ENCODE measurements at places on chromosomes 7 and 10.

GRCh38 chr10:124035928-124036558 lies 57.4 kb downstream of the CHST15 start:
- DNase-seq: no peak

- DNase-seq: no peak
Measured at GRCh38 chr7:130881799-130882141, 147.8 kb upstream of the KLF14 start.

DNA sequence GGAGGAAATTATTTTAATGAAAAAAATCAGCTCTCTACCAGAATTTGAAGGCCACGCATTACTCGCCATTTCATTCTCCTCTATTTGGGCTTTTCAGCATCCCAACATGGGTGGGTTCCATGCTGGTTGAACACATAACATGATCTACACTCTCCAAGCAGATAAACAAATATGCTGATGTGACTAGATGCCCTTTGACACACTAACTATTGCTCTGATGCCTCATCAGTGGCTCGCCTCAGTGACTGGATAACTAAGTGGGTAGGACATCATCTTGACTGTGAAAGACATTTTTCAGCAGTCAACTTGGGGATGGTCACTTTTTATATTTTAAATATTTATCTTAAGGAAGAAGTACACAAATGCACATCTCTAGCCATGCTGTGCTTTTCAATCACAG lies 113.9 kb upstream of the LAMB4 start:
- no peak for DNase-seq

DNA sequence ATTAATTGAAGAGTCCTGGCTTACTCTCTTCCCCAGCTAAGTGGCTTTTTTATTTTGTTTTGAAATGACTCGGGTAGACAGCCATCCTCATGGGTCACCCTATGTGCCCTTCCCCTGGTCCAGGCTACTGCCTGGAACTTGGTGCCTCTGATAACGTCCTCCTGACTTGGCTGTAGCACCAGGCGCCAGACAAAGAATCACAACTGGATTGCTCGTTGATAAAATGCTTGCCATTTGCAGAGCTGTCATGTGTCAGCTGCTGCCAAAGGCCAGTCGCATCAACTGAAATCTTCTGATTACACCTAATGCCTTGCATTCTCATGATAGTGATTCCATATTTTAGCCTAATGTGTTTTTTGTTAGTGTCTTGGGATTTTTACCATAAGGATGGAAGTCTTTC lies 27.4 kb upstream of the ABLIM1 start:
- DNase-seq: no peak

DNA sequence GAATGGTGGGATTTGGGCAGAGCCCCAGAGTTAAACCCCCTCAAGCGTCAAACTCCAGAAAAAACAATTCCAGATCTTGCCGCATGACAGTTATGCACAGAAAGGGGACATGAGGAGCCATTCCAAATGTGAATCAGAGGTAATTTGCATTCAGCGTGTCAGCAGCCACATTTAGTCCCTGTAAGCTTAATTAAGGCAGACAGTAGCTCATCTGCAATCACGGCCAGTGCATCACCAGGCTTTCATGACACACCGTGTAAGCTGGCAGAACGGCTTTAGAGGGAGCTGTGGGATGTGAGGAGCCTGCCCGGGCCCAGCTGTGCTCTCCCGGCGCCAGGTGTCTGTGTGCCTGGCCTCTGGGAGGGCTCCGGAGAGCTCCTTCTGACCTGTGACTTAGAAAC lies 18.7 kb upstream of the PRKAG2 start:
- DNase-seq: no peak

DNA sequence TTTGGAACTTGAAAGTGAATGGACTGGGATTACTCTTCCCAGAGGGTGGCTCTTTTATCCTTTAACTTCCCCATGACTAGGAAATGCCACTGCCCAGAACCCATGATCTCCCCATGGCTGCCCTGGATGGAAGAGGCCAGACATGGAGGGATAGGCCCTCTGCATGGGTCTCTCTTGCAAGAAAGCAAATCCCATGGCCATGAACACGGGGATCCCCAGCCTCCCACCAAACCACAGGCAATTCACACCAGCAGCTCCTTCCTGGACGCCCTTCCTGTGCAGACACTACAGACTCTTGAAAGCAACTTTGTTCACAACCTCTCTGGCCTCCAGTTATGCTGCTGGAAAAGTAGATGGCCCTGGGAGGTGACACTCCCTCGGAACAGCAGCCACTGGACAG lies 55.0 kb downstream of the EBF3 start:
- DNase-seq: no peak

DNA sequence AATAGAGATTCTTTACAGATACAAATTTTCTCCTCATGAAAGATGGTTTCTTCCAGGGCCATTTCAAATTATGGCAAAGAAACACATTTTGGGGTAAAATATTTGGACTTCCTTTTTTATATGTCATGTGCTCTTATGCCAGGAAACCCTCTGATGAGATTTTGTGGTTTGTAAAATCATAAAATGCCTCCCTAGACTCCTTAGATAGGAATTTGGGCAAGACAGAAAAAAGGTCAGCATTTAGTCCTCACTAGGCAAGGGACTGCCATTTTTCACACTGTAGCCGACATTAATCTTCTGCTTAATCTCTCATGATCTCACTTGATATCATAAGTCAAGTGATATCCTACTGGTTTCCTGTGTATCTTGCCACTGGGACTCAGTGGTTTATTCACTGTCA lies 286.4 kb downstream of the ARHGAP12 start:
- no peak for DNase-seq

GRCh38 chr10:50550291-50550839 lies 73.4 kb downstream of the SGMS1 start:
- DNase-seq: no peak

DNA sequence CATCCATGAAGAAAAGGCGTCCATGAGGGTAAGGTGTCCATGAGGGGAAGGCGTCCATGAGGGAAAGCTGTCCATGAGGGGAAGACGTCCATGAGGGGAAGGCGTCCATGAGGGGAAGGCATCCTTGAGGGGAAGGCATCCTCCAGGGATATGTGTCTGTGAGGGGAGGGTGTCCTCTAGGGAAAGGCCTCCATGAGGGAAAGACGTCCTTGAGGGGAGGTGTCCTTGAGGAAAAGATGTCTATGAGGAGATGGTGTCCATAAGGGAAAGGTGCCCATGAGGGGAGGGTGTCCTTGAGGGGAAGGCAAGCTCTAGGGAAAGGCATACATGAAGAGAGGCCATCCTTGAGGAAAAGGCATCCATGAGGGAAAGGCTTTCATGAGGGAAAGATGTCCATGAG lies 92.6 kb downstream of the INPP5A start:
- no peak for DNase-seq

GRCh38 chr7:14195079-14195478 lies 205.6 kb upstream of the ETV1 start:
- DNase-seq: no peak

DNA sequence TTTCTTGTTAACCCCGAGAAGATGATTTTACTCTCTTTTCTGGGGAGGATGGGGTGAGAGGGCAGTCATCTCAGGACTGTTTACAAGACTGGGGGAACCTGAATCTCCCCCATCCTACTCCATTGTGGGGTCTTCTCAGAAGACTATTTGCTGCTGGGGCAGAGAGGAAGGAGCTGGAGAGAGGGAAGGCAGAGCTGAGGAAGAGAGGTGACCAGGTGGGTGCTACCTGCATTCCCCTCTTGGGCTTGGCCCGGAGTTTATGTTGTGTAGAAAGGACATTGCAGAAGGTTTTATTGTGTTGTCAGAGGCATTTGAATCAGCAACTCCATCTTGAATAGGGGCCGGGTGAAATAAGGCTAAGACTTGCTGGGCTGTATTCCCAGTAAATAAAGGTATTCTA lies 247.1 kb upstream of the GALNT17 start:
- DNase-seq: no peak

GRCh38 chr7:80851896-80852476 lies 66.9 kb downstream of the SEMA3C start:
- no peak for DNase-seq

DNA sequence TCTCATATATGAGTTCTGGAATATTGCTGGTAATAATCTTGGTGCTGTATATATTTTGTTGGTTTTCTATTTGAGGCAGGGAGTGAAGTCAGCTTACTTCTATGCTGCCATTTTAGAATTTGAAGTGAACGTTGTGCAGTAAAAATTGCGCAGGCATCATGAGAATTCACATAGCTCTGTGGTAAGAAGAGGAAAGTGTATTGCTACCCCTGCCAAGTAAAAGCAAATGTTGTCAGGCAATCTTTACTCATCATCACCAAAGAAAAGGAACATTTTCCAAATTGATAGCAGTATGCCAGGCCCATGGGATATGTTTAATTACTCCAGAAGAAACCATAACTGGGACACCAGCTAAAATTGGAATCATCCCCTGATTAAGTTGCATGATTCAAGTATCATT lies 13.4 kb downstream of the FEZF1 start:
- no peak for DNase-seq

GRCh38 chr7:48088559-48089045 lies 463 bp upstream of the UPP1 start:
- no peak for DNase-seq

All from stimulated activated naive CD4-positive, alpha-beta T cell treated with Interleukin-2 at 50 U/mL for 16 hours (primary cell).